ENCODE measurements at places on chromosomes 4 and X. TPM values are rescaled to one million over a fixed set of nuclear protein-coding genes. Genes with fewer than 3 reads are reported as not detected.

GRCh38 chr4:149752729-149753128 lies 62.9 kb downstream of the IQCM start:
- no peak for DNase-seq

DNA sequence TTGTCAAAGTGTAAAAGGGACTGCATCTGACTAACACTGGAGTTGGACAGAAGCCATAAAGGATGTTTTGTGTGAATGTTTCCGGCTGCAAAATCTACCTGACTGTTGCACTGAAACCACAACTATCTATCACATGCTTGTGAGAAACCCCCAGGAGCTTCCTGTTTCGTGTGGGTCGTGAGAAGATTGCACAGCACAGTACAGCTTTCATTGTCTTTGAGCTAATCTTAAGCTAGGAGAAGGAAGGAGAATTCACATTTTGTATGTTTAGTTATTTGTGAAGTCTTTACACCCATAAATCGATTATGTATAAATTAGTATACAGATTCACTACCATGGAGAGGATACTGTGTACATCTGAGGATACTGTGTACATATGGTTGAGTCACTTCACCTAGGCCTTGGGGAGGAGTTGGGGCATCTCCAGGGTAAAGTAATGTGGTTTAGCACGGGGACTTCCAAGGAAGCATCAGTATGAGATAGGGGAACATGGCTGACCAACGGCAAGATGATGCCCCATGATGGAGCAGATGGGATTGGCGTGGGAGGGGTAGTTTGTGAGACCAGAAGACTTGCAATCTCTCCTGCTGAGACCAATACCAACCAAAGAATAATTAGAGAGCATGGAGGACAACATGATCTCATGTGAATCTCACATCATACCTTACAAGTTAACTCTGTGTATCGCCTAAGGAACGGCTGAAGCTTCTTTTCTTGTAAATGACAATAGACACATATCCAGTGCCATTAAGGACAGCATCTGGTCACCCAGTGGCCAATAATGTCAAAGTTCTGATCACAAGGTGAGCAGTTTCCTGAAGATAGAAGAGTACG lies 43.1 kb upstream of the FAM9C start:
- DNase-seq: peak; percentile 85

- DNase-seq: no peak
These were observed 158.9 kb upstream of the MAP3K15 start for GRCh38 chrX:19674041-19674789.

DNA sequence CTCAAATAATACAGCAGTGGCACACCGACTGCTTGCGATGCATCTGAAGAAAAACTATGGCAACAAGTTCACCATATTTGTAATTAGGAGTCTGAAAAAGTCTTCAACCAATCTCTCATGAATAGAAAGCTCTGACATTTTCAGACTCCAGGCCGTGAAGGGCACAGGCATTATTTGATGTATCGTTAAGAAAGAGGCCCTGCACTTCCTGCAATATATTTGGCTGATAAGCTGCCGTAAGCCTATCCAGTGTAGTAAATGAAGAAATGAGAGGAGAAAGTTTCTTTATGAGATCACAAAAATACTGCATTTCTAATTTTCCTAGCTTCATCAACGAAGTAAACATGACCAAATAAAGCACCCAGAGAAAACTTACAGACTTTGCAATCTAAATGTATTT lies 613.8 kb upstream of the TECRL start:
- DNase-seq: no peak

- DNase-seq: no peak
These were observed 349.2 kb downstream of the BMPR1B start for GRCh38 chr4:95107004-95107403.

- DNase-seq: peak; percentile 31
These were observed 105.8 kb upstream of the C1QTNF7 start for GRCh38 chr4:15322006-15322405.

Gene NDNF
- not detected for total RNA-seq

- peak; percentile 83 for DNase-seq
These were observed 36.0 kb downstream of the P2RY8 start for GRCh38 chrX:1500701-1501624.

GRCh38 chr4:167431371-167431770 lies 197.1 kb upstream of the SPOCK3 start:
- no peak for DNase-seq

Gene STBD1
- 10.1 TPM for total RNA-seq

DNA sequence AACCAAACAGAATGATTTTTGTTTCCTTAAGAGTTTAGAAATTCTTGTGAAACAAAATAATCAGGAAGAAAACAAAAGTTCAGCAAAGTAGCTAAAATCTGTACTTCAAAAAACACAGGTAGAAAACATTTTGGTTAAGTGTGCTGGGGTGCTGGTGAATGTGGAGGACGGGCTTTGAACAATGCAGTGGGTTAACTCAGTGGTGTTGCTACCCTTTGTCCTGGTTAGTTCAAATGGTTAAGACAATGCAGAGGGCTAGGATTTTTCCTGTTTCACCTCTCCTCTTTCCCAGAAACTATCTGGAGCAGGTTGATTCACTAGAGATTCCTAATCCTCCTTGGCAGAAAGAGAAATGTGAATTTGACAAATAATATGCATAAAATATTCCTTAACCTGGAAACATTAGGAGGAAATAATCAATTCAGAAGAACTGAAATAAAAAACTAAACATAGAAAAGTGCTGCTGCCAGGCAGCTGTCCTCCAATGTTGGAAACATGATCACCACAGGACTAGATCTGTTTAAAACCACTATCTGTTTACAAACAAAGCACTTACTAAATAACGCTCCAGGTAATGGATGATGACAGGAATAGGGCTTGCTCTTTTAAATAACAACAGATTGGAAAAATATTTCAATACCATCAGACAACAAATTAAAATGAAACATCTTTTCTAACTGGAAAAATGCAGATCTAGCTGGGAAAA lies 148.9 kb downstream of the MAML3 start:
- DNase-seq: no peak

Gene PTTG2
- not detected for total RNA-seq

Gene IL3RA
- total RNA-seq: not detected
